ENCODE measurements at places on chromosomes 1 and 21.

GRCh38 chr1:30381266-30381665 lies 342.1 kb downstream of the MATN1 start:
- DNase-seq = no peak

- DNase-seq = no peak
Measured at GRCh38 chr21:34227386-34227852, 136.4 kb upstream of the KCNE2 start.

- DNase-seq = no peak
Measured at GRCh38 chr1:229822026-229822425, 196.0 kb downstream of the URB2 start.

- DNase-seq = no peak
Measured at GRCh38 chr1:59195151-59195550, 101.7 kb upstream of the FGGY start.

- DNase-seq = no peak
Measured at GRCh38 chr1:85093644-85094043, 45.3 kb upstream of the MCOLN3 start.

- DNase-seq = no peak
Measured at GRCh38 chr1:1616045-1616790, 918 bp downstream of the MIB2 start.

DNA sequence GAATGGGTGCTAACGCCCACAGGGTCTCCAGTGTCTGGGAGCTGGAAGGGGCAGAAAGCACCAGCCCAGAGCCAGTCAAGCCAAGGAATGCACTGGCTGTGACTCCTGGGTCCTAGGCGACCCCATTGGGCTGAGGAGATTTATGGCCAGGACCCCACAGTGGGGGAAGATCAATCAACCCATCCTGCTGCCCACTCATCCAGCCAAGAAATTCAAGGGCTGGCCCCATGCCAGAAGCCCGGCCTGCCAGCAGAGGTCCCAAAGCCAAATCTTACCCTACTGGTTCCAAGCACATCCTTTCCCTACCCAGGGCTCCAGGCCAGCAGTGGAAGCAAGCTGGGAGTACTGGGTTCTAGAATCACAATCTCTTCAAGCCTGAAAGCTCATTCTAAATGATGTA lies 6.8 kb upstream of the PDZK1IP1 start:
- no peak for DNase-seq

DNA sequence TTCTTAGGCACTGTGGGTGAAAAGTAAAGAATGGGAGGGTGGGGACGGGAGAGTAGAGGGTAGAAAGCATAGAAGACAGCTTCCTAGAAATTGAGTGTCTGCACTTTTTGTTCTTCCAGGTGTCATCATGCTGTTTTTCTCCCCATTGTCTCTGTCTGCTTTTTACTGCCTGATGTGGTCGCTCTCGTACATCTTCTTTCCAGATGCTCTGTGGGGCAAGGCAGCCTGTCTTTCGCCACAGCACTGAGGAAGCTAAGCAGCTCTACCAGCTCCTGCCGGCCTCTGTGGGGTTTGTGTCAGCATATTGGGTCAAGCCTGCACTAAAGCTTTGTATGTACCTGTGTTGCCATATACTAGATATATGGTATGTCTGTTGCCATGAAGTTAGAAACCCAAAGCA lies 13.2 kb downstream of the TMEM269 start:
- DNase-seq = no peak

GRCh38 chr1:109386054-109386717 lies 11.5 kb downstream of the SORT1 start:
- no peak for DNase-seq

GRCh38 chr1:192232817-192233417 lies 74.7 kb downstream of the RGS18 start:
- no peak for DNase-seq

DNA sequence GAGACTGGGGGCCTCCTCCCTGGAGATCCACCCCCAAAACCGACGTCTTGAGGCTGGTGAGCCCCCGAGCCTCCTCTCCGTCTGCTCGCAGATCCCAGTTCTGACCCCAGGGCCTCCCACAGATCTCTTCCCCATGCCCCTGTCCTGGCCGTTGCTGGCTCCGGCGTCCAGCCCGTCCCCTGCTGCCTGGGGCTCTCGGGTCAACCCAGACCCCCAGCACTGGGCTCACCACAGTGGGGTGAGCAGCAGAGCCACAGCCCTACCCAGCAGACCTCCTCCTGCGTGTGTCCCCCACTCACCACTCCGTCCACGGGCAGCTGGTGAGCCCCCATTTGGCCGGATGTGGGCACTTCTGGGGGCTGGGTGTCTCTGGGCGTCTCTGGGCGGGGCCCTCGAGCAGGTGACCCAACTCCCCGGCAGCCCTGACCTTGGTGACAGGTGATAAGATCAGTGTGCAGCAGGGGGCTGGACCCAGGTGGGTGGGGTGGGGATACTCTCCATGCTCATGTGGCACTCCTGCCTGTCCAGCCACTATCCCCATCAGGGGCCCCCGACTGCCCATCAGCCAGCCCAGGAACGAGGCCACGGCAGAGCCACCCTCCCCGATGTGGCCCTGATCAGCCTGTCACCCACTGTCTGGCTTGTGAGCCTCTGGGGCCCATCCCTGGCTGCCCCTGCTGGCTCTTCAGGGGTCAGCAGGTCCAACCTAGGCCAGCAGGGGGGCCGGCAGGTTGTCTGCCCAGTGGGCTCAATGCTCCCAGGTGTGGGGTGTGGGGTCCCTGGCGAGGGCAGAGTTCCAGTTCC lies 709 bp downstream of the TNFRSF14 start:
- DNase-seq = no peak

GRCh38 chr21:14482165-14482564 lies 64.0 kb downstream of the SAMSN1 start:
- no peak for DNase-seq

DNA sequence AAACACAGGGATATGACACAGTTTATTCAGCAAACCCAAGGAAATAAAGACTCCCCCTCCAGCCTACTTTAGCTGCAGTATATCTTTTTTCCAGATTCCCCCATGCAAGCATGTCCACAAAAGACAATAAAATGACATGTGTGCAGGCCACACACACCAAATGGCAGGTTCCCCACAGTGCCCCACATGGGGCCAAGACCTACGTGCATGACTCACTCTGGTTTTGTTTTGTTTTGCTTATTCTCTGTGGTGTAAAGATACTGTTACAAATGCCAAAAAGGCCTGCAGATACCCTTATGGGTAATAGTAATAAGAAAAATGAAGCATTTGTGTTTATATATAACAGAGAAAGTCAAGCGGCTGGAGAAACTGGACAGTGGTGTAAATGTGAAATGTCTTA lies 71.6 kb downstream of the RD3 start:
- DNase-seq = no peak

- no peak for DNase-seq
Measured at GRCh38 chr1:34057347-34058130, 107.5 kb downstream of the CSMD2 start.

- DNase-seq = no peak
Measured at GRCh38 chr21:35206141-35207125, 157.3 kb upstream of the RUNX1 start.

GRCh38 chr1:203751051-203751450 lies 13.9 kb upstream of the LAX1 start:
- DNase-seq = no peak

DNA sequence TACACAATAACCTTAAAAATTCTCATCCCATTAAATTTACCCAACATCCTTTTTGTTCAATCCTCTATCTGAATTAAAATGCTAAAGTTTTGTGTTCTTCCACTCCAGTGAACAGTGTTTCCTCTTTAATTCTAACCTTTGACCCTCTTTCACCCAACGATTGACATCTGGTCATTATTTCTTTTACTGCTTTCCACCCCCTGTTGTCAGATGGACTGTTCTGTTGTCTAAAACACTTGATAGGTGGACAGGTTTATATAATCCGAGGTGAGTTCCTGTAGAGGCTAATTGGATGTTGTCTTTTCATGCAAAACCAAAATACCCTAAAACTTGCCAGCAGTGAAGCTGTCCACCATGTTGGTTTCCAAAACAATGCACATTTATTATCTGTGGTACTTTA lies 73.4 kb upstream of the SERTAD4 start:
- DNase-seq = no peak

DNA sequence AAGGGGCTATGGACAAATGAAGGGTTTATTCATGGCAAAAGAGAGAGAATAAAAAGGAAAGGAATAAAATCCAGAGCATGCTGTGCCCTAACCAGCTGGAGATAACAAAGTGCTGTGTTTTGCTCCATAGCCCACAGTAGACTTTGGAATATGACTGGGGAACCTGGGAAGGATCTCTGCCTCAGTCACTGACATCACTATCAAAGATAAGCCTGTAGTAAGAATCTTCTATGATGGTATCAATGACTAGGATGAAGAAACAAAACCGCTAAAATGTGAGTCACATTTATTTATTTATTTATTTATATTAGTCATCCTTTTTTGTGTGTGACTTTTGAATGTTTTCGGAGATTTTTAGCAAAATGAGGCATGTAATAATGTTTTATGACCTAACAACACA lies 56.3 kb downstream of the NVL start:
- DNase-seq = peak; percentile 64

DNA sequence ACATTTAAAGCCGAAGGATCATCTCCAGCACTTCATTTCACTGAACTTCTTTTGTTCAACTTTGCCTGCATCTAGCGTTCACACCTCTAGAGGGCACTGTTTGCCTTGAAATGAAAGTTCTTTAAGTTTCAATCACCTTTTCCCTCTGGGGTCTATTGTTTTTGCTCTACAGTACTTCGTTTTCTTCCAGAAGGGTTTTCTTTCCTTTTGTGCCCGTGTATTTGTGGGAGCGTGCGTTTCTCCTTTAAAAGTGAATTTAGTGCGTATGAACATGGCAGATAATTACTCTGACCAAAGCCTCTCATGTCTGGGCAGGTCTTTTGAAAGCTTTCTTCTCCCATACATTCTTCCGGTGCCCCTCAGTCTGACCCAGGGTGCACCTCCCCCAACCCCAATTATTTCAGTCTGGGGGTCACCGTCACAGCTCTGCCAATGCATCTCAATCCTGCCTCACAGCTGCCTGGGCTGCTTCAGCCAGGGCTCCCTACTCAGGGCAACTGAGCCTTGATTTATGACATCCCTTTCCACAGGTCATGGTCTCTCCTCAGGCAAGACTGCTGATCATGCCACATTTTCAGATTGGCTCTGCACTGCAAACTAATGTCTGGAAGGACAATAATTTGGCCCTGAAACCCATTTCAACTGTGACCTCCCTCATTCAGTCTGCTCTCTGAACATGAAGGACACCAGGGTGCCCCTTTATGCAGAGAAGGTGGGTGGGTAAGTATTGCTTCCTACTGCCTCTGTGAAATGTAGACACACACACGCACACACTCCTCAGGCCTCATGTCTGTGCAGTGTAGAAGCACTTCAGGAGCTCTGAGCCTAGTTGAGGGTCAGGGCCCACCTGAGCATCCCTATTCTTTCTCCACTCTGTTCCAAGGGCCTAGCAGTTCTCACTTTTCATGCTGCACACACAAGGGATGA lies 88.6 kb downstream of the NUF2 start:
- peak; percentile 23 for DNase-seq

DNA sequence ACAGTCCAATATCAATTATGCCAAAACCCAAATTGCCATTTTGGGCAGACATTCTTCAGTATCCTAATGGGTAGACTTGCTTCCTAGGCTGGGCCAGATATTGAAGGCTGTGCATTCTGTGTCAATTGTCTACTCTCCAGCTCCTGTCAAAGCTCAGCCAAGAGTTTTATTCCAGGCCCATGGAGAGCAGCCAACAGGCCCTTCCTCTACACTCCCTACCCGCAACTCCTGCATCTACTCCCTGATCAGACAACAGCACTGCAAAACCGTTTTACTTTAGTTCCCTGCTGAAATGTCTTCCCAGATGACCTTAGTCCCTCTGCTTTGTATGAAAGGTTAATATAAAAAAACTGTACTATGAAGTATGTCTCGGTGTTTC lies 6.6 kb upstream of the ADORA3 start:
- DNase-seq = no peak

DNA sequence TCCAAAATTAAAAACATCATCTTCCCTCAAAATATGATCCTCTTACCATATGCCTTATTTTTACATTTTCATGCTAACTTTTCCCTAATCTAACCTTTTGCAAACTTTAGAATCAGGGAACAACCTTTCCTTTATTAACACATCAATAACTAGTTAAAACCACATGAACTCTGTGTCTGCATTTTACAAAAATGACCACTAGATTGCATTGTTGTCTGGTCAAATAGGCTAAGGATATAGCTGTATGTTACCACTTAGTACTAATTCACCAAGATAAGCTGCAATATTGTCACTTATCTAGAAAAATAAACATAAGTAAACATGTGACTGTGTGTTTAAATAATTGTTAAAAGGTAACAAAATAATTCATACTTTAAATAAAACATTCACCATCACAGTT lies 82.3 kb downstream of the DENND1B start:
- DNase-seq = peak; percentile 2

DNA sequence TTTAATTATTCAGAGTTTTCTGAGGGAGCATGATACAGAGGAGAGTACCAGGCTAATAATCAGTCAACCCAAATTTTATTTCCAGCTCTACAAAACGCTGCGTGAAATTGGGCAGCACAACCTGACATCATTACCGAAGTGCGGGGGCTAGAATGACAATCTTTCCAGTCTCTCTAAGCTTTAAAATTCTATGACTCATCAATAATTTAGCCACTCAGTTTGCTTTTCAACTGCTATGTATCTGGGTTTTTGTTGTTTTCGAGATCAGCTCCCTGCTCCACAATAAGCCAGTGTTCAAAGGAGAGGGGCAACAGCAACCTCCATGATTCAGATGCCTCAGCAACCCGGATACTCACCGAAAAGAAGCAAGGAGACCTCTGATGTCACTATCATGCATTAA lies 13.9 kb downstream of the SORT1 start:
- no peak for DNase-seq

- no peak for DNase-seq
Measured at GRCh38 chr1:3456449-3456963, 2.0 kb downstream of the ARHGEF16 start.

GRCh38 chr1:35851132-35851869 lies 31.7 kb upstream of the AGO1 start:
- no peak for DNase-seq

DNA sequence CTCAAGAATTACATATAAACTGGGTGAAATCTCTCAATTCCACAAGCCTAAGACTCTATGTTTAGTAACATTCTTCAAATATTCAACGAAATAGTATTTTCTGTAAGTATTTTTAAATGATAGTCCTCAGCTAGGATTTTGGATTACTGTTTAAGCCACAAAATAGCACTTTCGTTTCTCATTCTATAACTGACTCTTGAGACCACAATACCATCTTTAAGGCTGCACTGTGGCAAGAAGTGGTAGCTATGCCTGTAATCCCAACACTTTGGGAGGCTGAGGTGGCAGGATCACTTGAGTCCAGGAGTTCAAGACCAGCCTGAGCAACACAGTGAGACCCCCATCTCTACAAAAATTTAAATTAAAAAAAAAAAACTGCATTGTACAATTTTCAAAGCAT lies 126.7 kb downstream of the CDC42BPA start:
- DNase-seq = no peak

GRCh38 chr21:45794027-45794426 lies 150.5 kb downstream of the PCBP3 start:
- no peak for DNase-seq

GRCh38 chr1:228090613-228091081 lies 8.1 kb downstream of the ARF1 start:
- no peak for DNase-seq
